Renal cortex interstitium (tissue), 15 donors: ENCODE measurements at places on chromosomes 7 and 10.

GRCh38 chr7:571718-572415 lies 52.2 kb upstream of the PDGFA start:
- no peak for DNase-seq

DNA sequence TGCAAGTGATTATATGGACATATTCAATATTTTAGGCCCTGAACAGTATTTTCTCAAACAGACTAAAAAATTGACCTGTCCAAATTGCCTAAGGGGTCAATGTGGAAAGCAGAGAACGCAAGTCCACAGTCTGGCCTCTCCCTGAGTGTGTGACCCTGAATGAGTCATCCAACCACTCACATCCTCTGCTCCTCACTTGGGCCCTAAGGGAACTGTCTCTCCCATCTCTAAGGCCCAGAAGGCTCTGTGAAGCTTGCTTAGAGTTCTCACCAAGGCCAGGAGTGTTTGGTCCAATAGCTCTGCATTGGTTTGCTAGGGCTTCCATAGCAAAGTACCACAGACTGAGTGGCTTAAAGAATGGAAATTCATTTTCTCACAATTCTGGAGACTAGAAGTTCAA lies 155.1 kb downstream of the LSM5 start:
- DNase-seq: no peak

- DNase-seq: peak; percentile 34
These were observed 768 bp downstream of the CHCHD2 start for GRCh38 chr7:56105508-56105907.

- no peak for DNase-seq
These were observed at the start of gene PRKAR1B for GRCh38 chr7:727104-727805. TSS of gene PRKAR1B (minus strand) at chr7:727281. CDS start at chr7:711505, 15,776 bp downstream.

GRCh38 chr10:102645388-102645740 lies 1.1 kb downstream of the TRIM8 start:
- no peak for DNase-seq

- no peak for DNase-seq
These were observed 595.2 kb downstream of the AUTS2 start for GRCh38 chr7:70193514-70193913.

- DNase-seq: peak; percentile 82
These were observed at the start of gene RUFY2 for GRCh38 chr10:68406815-68407548. TSS of gene RUFY2 (minus strand) at chr10:68407277. CDS start at chr10:68407189, 88 bp downstream.

DNA sequence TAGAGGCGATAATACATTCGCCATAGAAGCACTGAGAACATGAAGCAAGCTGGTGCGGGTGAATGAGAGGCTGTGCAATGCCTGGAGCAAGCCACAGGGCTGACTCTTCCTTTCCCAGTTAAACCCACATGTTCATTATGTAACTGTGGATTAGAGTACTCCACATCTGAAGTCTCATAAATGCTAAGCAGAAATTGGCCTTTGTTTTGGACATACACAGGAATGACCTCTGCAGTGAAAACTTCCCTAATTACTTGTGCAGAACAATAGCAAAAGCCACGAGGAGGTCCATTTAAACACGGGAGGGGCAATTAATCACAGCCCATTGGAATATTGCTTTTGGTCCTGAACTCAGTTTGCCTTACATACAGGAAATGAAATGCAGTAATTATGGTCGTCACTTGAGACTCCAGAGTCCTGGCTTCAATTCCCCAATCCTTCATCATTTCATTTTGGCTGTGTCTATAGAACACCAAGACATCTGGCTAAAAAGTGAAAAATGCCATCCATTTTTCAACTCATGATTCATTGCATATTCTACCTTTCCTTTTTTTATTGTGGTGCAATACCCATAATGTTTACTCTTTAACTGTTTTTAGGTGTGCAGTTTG lies 78.7 kb upstream of the CXCL12 start:
- DNase-seq: no peak

- no peak for DNase-seq
These were observed 35.7 kb upstream of the SHH start for GRCh38 chr7:155847821-155848435.

GRCh38 chr10:50981904-50982303 lies 92.4 kb upstream of the PRKG1 start:
- no peak for DNase-seq

- no peak for DNase-seq
These were observed 36.5 kb downstream of the JMJD1C start for GRCh38 chr10:63429281-63429680.

DNA sequence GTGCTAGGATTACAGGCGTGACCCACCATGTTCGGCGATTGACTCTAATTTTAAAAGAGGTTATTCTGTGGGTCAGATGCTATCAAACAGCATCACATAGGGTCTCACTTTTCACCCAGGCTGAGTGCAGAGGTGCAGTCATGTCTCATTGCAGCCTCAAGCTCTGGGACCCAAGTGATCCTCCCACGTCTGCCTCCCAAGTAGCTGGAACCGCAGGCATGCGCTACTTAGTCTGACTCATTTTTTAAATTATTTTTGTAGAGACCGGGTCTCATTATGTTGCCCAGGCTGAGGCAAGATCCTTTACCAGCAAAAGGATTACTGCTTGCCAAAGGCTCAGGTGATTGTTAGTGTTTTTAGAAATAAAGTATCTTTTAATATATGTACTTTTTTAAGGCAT lies 42.9 kb upstream of the STOX1 start:
- DNase-seq: no peak

GRCh38 chr7:122257056-122257455 lies 47.5 kb downstream of the FEZF1 start:
- no peak for DNase-seq

- no peak for DNase-seq
These were observed 16.9 kb upstream of the TAX1BP1 start for GRCh38 chr7:27723085-27723484.

DNA sequence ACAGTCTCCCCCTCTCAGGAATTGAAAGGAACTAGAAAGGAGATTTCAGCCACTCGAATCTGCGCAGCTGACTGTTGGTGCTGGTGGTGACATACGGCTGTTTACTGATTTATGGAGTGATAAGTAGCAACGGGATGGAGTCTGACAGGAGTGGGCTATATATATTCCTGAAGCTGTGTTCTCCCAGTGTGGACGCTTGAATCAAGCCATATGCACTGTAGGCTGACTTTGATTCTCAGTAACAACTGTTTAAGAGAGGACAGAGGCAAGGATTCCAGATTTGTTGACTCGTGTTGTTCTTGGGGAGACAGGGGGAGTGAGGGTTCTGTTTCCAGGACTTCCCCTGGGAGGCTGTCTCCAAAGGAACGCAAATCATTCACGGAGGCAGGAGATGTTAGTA lies 260.1 kb upstream of the AUTS2 start:
- DNase-seq: peak; percentile 27

- DNase-seq: no peak
These were observed 4.7 kb upstream of the MUC12 start for GRCh38 chr7:100964630-100965029.

GRCh38 chr7:3234851-3235250 lies 66.2 kb upstream of the SDK1 start:
- DNase-seq: no peak

DNA sequence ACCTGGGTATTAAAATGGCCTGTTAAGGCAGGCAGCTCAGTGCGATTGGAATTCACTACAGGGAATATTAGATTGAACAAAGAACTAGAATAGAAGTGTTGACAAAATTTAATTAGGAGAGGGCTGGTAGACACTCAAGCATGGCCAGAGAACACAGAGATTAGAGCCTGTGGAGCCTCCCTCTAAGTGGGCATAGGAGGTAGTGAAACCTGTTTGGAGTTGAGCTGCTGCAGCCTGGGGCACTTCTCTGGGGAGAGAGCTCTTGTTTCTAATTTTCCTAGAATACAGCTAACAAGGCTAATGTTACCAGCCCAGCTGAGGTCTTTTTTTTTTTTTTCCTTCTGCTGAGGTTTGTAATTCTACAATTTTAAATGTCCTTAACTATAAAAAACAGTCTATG lies 46.4 kb downstream of the TMEM168 start:
- DNase-seq: peak; percentile 4

GRCh38 chr7:33237036-33237435 lies 107.7 kb downstream of the BBS9 start:
- DNase-seq: no peak

- peak; percentile 32 for DNase-seq
These were observed 1.2 kb downstream of the BRAF start for GRCh38 chr7:140923358-140924006.

- no peak for DNase-seq
These were observed 120.3 kb downstream of the ABLIM1 start for GRCh38 chr10:114537736-114538135.

DNA sequence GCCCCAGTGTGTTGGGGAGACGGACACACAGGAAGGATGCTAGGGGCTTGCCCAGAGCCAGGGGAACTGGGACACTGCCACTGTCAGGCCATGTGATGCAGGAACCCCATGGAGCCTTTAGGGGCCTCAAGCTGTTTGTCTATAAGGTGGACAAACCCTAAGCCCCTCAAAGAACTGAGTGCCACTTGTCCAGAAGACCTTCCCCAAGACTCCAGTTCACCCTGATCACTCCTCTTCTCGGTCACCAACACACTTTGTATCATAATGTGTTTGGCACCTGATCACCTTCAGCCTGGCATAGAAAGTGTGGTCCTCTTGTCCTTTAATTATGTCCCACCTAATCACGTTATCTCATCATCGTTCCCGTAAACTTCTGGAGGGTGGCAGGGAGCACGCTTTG lies 700 bp downstream of the H2BK1 start:
- no peak for DNase-seq

DNA sequence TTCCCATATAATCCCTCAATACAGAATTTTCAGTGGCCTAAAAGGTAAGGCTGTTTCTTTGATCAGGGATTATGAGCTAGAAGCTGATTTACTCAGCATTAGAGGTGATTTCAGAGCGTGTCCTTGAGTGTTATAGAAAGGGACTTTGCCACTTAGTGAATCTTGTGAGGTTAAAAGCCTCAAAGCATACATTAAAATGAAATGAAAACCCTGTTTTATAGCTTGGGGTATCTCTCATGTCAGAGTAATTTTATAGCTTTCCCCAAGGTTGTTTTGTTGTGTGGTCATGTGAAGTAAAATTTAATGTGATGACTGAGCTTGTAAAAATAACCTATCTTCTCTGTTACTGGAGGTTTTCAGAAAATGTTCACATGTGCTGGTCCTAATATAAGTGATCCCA lies 198.8 kb downstream of the CDCA7L start:
- DNase-seq: no peak

- DNase-seq: no peak
These were observed 4.9 kb downstream of the ITGA8 start for GRCh38 chr10:15714847-15715246.

GRCh38 chr7:127838816-127839415 lies 186.9 kb downstream of the SND1 start:
- no peak for DNase-seq

DNA sequence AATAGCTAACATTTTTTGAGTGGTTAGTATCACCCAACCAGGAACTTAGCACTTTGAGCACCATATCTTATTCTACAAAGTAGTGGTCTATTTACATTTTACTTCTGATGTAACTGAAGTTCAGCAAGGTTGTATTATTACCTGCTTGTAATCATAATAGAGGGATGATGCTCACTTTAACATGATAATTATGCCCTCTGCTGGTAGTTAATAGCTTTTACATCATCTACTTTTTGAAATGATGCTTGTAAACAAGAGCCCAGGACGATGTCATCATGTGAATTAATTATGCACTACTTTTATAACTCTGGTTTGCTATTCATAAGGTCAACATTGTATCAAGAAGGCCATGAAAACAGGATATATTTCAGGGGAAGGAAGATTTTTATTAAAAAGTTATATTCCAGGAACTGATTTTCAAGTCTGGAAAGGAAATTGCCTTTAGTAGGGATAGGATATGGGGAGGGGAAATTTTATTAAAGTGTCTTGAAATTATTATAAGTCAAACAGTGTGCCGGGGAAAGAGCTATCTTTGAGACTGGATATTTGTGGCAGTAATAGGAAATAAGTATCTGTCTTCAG lies 80.3 kb upstream of the SCIN start:
- DNase-seq: no peak

- DNase-seq: no peak
These were observed 76.3 kb upstream of the GSDME start for GRCh38 chr7:24833549-24833948.

DNA sequence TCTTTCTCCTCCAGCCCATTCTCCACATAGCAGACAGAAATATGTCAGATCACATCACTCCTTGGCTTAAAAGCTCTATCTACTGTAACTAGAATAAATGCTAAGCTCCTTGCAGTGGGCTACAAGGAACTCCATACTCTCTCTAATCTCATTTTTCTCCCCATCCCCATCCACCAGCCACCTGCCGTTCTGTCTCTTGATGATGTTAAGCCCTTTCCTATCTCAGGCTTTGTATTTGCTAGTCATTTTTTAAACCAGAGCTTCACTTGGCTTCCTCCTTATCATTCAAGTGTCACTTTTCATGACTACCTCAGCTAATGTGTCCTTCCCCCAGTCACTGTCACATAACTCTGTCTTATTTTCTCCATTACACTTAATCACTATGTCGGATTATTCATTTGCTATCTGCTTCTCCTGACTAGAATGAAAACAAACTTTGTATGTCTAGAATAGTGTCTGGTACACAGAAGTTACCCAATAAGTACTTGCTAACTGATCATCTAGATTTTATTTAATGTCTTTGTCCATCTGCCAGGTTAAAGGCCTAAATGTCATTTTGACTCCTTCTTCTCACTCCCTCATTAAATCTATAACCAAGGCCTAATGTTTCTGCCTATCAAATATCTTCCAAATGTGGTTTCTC lies 87.2 kb upstream of the RPA3 start:
- DNase-seq: no peak

DNA sequence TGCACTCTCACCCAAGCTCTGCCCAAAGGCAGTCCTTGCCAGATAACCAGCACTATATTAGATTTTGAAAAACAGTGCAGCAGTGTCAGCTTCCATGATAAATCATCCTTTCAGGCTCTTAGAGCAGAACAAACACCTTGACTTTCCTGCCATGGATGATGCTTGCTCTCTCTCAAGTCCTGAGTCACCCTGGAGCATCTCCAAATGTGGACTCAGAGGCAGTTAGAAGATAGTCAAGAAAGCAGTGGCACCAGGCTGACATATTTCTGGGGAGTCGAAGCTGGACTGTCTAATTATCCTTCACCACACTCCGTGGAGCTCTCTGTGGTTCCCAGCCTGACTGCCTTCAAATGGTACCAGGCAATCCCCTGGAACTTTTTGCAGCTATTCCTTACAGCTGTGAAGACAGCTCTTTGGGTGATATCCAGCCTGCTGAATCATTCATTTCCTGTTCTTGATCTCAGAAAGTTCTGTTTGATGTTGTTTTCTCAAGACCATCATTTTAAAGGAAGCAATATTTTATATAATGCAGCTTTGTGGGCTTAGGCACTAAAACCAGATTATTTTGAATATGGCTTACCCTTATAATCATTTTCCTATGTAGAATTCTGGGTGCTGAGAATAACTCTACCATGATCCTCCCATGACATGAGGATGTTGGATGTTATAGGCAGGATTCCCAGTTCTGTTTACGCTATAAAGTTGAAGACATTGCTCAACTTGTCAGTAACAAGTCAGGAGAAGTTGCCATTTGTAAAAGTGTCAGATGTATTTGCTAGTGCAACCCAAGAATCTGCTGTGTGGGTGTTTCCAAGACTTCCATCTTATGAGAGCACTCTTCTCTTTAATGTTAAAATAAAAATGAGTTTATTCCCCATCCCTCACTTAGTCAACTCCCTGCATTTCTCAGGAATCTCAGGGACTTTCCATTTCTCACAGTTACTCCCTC lies 233.8 kb downstream of the C7orf25 start:
- no peak for DNase-seq

- peak; percentile 23 for DNase-seq
These were observed 14.1 kb upstream of the AKR1B10 start for GRCh38 chr7:134513169-134513752.
